Tongue (tissue), 3 donors: ENCODE measurements at places on chromosomes 2 and 18. TPM values are rescaled to one million over a fixed set of nuclear protein-coding genes. Genes with fewer than 3 reads are reported as not detected.

DNA sequence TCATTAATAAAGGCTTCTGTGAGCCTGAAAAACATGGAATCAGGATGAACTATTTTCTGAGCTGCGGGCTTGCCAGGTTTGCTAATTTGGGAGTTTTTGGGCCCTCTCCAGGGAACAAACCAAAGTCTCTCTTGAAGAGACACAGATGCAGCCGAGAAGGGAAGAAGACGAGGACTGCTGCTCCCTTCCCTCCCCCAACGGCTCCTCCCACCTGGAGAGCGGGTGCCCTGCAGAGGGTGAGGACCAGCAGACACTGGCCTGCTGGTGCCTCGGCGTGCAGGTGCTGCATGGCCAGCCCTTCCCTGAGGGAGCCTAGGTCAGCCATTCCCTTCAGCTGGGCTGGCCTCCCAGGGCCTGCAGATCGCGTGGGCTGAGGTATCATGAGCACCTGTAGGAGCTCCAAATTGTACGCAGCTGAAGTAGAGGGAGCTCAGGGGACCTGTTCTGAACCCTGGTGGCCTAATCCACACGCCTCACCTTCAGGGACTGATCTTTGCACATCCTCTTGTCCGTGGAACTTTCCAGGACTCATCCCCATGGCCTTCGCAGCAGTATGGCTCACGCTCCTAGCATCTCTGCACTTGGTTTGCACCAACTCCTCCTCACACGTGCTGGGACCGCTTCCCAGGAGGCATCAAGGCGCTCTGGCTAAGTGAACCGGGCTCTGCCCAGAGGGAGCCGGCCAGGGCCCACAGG, 19.5 kb downstream of the EMX1 start:
- no peak for DNase-seq

GRCh38 chr2:148914463-148914862, 39.4 kb downstream of the KIF5C start:
- DNase-seq: peak; percentile 44

DNA sequence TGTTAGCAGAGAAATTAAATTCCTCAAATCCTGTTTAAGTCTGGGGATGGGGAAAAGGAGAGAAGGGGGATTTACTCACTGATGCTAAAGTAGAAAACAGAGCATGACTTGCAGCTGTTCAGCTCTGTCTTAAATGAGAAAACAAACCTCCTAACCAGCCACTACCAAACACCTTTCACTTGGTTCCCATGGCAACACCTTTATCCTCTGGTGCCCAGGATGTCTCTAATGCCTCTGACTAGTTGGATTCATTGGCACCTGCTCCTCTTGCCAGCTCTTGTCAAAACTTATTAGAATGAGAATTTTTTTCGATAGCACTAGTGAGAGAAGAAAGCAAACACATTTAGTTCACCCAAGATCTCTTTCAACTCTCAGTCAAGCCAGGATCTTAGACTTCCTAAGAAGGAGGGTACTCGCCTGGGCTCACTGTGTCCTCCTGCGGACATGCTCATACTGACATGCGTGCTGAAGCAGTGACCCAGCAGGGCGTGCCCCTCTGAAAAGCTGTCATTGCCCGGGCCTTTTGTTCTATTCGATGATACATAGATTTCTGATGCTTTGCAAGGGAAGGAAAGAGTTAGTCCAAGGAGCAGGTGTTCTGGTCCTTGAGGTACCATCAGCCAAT, 656.0 kb upstream of the CELF4 start:
- peak; percentile 23 for DNase-seq

DNA sequence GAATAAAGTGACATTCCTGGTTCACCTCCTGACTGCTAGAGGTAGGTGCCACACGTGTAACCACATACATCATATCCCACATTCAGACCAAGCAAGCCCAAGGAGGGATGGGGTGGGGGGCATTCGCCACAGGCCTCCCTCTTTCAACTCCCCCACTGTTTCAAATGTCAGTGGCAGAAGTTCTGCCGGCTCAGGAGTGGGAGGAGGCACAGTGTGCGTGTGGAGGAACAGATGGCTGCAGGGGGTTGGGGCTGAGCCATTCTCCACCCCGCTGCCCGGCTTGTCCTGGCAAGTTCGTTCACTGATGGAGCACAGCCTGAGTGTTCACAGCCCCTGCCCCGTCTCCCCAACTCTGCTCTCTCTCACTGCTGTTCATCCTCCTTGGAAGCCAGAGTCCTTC, 75.4 kb upstream of the TANC1 start:
- DNase-seq: peak; percentile 57

The ILKAP gene
- total RNA-seq: 33.2 TPM

- DNase-seq: no peak
Observed at GRCh38 chr18:23088310-23088709, 47.0 kb upstream of the CABLES1 start.
